ENCODE measurements at places on chromosomes 1 and 21.

GRCh38 chr1:21818656-21819055 lies 6.6 kb downstream of the LDLRAD2 start:
- DNase-seq: peak; percentile 28

DNA sequence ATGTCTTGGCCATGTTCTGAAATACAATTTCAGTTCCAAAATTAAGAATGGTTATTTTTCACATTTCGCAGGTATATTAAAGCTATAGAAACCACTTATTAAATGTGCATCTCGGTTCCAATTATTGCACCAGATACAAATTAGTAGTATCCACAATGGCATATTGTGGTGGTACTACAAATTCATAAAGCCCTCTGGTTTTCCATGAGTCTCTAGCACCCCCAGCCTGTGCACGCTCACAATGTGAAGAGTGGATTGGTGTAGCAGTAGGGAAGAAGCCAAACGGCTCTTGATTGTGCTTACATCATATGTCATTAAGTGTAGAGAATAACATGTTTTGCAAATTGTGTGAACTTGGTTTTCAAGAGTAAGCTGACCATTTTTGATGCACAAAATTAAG lies 1.9 kb upstream of the BRINP3 start:
- no peak for DNase-seq

DNA sequence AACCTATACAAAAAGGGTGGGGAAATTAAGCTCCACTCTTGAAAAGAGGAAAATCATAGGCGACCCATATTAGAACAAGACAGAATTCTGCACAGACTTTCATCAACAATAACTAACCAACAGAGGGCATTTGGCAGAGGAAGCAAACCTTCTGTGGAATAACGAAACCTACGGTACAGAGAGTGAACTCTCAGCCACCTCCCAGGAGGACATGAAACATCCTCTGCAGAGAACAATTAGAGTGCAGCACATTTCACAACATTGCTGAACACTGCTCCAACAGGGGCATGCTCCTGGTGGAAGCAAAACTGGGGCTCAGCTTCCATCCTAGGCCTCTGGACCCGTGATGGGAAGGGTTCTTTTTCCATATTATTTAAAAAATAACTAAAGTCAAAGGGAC lies 110.9 kb downstream of the KCNJ15 start:
- DNase-seq: no peak

DNA sequence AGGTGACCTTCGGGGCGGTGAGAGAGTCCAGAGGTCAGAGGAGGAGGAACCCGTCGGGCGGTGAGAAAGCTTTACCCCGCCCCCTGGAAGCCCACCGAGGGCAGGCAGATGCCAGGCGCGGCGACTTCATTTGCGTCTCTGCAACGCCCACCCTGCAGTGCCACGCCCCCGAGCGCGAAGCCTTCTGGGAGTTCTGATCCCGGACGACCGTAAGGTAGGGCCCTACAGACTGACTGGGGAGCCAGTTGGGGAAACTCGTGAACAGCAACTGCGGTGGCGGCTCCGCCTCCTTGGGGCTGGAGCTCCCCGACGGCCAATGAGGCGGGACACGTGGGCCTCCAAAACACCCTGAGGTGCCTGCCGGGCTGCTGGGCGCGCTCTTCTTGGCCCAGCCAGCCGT lies 46.0 kb upstream of the EDARADD start:
- no peak for DNase-seq

DNA sequence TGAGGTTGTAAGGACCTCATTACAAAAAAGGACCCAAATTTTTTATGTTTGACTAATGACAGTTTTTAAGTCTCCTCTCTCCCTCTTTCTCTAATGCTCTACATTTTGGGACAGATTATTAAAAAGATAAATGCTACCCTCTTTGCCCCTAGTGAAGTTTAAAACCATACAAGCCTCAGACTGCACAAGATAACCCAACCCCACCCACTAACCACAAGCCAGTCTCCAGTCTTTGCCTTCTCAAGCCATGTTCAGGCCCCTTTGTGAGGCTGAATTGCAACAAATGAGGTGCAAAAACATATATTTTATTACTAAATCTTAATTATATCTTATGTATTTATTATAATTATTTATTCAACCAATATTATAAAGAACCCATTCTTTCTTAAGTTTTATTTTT lies 597.2 kb upstream of the BRINP3 start:
- DNase-seq: no peak

DNA sequence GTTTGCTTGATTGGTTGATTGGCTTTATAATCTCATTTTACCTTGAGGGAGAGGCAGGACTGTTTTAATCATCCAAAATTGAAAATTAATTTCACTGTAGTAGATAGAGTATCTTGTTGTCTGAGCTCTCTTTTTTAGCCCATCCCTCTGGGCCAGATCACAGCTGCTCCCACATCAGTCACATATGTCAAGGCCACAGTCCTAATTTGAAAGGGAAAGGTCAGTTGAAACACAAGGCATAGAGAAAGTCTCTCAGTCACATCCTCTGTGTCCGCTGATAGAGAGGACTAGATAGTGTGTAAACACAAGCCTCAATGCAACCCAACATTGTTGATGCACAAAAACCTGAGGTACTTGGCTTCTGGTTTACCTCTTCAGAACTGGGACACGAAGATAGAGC lies 6.8 kb downstream of the C1orf74 start:
- DNase-seq: no peak

- DNase-seq: no peak
Observed at GRCh38 chr1:211511947-211512346, 20.0 kb upstream of the RD3 start.

GRCh38 chr1:38128511-38128910 lies 81.9 kb upstream of the POU3F1 start:
- DNase-seq: no peak

Data from CD4-positive, alpha-beta T cell treated with Interleukin-6 for 4 hours (primary cell).